Activated CD4-positive, CD25-positive, alpha-beta regulatory T cell (primary cell): ENCODE measurements at places on chromosomes 7 and 10.
A peak's percentile ranks its signal among the peaks of the same experiment; 100 is the strongest.

- no peak for DNase-seq
These were observed 901 bp upstream of the CCNY start for GRCh38 chr10:35335133-35336083.

DNA sequence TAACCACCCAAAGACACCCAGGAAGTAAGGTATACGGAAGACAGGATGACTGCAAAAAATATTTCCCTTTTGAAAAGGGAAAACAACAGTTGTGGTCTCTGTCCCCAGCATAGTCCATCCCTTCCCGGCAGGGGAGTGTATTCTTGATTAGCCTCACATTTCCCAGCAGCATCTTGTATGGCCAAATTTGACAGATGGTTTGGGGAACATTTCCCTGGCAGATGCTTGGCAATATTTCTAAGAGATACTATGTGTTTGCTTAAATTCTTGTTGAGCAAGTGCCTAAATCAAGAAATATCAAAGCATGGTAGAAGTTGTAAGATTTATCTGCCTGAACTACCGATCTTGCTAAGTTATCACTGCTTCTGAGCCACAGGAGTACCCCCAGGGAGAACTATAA, 56.9 kb upstream of the TPK1 start:
- DNase-seq: no peak

- DNase-seq: no peak
These were observed at the start of gene PDE1C for GRCh38 chr7:32070406-32071360. TSS of gene PDE1C (minus strand) at chr7:32070407.

DNA sequence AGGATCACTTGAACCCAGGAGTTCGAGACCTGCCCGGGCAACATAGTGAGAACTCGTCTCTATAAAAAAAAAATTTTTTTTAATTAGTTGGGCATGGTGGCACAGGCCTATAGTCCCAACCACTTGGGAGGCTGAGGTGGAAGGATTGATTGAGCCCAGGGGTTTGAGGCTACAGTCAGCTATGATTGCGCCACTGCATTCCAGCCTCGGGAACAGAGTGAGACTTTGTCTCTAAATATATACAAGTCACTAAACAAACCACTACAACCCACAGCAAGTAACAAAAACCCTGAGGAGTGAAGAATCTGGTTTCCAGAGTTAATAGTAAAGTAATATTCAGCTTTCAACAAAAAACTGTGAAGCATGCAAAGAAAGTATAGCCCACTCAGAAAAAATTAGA, 32.7 kb upstream of the HHEX start:
- no peak for DNase-seq

DNA sequence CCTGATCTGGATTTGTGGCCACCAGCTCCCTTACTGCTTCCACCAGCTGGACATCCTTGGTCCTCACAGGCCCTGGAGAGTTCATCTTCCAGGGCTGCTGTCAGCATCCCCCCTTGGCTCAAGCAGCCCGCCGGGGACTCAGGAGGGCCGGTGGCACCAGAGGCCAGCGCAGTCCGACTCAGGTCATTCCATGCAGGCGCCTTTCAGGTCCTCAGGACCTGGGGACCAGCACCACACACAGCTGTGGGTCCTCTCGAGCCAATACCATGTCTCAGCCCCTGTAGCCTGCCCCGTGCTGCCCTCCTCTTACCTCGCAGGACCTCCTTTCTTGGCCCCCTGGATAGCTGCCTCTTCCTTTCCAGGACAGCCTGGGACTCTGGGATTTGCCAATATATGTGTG, 145.5 kb downstream of the BMS1 start:
- no peak for DNase-seq

DNA sequence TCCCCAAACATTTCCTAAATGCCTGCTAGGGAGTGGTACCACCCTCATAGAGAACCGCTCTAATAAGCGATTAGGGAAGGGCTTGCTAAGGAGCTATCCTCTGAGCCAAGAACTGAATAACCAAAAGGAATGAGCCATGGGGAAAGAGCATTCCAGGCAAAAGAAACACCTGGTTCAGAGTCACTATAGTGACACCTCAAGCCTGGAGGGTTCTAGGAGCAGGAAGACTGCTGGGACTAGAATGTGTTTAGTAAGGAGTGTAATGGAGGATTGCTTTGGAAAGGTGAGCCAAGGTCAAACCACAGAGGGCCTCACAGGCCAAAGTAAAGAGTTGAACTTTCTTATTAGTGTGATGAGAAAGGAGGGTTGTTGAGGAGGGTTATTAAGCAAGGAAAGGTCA, 38.7 kb upstream of the NRBF2 start:
- DNase-seq: no peak

DNA sequence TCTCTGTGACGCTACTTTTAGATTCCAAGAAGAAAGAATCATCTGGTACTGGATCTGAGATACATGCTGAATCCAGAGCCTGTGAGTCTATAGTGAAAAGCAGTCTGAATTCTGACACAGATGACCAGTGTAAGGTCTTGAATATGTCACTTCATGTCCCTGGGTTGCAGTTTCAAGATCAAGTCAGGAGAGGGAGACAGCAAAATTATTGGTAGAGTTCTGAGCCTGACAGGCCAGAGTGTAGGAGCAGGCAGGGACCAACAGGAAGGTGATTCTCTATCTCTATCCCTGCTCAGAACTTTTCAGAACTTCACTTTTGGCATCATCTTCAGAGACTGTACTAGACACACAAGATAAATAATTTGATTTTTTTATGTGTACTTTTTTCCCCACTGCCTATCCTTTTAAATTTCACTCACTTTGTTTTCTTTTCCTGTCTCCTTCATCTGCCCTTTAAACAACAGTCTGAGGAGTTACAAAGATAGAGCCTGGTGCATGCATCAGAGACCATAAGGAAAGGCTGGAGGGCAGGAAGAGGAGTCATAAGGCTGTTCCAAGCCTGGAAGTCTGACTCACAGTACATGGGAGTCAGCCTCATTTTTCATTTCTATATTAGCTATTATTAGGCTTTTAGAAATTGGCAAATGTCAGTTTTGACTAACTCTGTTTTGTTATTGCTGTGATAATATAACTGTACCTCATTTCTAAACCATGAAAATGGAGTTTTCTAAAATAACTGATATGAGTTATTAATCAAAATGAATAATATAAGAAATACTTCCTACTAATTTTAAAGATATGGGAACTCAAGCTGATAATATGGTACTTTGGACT, 120.2 kb upstream of the TMEM229A start:
- no peak for DNase-seq

DNA sequence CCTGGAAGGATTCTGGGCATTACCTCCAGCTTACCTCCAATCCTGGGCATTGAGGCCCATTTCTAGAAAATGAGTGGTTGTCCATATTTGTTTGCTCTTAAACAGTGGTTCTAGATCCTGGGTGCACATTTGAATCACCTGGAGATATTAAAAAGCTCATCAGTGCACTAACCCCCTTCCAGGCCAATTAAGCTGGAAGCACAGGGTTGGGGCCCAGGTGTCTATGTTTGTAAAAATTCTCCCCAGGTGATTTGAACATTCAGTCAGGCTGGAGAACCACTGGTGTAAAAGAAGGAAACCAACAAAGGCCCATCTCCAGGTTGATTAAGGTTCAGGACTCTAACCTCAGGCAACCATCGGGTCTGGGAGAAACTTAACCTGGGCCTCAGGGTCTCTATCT, 102.6 kb upstream of the NANOS1 start:
- no peak for DNase-seq

DNA sequence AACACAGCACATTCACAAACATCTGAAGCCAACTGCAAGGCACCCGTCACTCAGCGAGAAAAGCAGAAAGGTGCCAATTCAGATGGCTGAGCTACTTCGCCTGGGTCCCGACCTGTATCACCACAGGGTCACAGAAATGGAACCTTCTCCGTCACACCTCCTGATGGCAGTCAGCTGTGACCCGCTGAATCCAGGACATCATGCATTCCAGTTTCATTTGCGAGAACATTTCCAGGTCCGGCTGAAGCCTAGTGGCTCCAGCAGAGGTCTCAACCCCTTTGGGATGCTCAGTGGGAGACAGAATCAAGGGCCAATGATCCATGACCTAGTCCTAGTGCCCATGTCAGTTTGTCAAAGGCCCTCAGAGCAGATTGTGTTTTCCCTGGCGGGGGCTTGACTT, 193.6 kb upstream of the KLF14 start:
- no peak for DNase-seq

GRCh38 chr7:102260856-102261255, 25.8 kb upstream of the SH2B2 start:
- DNase-seq: no peak

DNA sequence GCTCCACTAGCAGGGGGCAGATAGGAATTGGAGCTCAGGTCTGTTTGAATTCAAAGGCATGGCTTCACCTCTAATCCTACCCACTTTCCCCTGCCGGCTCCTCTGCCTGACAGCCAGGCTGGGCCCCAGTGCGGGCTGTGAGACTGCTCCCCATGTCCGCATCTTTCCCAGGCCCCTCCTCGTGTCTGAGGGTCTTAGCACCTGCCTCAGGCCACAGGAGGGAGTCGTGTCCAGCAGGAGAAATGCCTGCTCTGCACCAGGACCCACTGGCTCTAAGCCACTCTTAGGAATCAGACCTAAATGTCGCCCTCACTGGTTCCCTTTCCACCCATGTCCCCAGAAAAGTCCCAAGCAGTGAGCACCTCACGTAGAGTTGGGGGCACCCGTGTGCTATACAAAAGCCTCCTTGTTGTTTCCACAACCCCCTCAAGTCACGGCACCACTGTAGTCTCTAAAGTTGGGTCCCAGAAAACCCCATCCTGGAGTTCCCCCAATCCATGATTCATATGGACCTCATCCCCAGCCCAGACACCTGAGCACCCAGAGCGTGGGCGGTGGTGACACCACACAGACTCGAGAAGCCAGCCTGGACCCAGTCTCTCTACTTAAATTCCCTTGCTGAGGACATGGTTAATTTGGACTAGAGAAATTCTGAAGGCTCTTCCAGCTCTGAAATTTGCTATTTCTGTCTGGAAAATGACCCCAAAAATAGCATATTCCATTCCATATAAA, 466.4 kb upstream of the ZMIZ1 start:
- no peak for DNase-seq

GRCh38 chr7:137485818-137486217, 142.3 kb upstream of the PTN start:
- DNase-seq: no peak

- peak; percentile 13 for DNase-seq
These were observed 83.8 kb upstream of the GPR26 start for GRCh38 chr10:123582084-123582989.

GRCh38 chr7:37483627-37484026, 35.0 kb upstream of the ELMO1 start:
- no peak for DNase-seq

- DNase-seq: no peak
These were observed 503.8 kb downstream of the TCERG1L start for GRCh38 chr10:130807721-130808120.

DNA sequence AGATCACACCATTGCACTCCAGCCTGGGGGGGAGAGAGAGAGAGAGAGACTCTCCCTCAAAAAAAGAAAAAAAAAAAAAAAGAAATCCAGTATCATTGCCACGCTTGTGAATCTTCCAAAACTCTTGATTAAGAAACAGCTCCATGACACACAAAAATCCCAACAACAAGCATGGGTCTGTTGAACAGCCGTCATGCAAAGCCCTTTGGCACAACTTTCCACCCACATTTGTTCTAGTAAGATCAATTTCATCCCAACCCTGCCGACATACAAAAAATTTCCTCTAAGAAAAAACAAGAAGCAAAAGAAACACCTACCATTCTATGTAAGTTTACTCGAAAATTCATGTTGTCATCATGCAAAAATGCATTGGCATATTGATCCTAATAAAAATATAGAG, 62.8 kb downstream of the ARMH3 start:
- no peak for DNase-seq

GRCh38 chr7:158289761-158290523, 297.7 kb downstream of the PTPRN2 start:
- no peak for DNase-seq

DNA sequence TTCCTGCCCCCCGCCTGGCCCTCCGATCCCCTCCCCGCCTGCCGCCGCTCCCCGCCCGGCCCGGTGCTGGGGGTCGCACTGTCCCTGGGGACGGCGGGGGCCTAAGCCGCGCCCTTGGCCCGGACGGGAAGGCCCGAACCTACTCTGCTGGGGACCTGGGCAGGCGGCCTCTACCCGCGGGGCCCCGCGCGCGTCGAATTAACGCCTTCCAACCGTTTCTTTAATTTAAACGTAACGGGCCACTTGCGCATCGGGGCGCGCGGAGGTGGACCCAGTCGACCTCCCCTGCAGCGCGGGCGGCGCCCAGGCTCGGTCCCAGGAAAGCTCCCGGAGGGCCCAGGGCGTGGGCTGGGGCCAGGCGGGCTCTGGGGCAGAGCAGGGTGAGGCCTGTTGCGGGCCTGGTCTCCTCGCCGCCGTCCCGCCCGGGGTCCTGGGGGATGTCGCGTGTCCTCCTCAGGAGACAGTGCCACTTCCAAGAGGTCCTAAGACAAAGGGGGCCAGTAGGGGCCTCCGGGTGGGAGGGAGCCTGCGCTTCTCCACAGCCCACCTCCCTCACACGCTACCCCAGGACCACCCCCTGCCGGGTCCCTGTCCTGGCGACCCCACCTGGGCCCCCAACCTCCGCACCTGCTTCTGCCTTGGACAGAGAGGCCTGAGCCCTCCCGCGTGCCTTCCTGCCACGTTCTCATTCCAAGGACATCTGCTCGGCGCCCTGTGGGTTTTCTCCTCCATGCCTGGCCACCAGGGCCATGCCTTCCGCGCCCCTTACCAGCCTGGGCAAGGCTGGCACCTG, 658 bp upstream of the PTPRN2 start:
- DNase-seq: no peak

DNA sequence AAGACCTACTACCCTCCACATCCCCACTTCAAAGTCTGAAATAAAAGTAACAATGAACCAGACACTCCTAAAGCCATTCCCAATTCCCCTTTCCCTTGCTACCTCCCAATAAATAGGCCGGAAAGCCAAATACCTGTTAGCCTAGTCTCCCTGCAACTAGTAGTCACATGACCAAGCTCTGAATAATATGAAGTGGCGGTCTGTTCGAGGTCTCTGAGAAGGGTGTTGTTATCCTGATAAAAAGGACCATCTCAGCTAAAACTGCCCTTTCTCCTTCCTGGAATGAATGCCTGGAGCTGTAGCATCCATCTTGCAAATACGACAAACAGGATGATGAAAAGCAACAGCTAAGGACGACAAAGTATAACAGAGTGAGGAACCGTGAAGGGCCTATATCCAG, 6.0 kb downstream of the KIF5B start:
- no peak for DNase-seq

- DNase-seq: no peak
These were observed 22.5 kb downstream of the DRGX start for GRCh38 chr10:49373361-49373760.

GRCh38 chr10:100996678-100997359, 2.8 kb upstream of the LZTS2 start:
- DNase-seq: no peak

- no peak for DNase-seq
These were observed 631 bp downstream of the RTKN2 start for GRCh38 chr10:62268027-62268398.

DNA sequence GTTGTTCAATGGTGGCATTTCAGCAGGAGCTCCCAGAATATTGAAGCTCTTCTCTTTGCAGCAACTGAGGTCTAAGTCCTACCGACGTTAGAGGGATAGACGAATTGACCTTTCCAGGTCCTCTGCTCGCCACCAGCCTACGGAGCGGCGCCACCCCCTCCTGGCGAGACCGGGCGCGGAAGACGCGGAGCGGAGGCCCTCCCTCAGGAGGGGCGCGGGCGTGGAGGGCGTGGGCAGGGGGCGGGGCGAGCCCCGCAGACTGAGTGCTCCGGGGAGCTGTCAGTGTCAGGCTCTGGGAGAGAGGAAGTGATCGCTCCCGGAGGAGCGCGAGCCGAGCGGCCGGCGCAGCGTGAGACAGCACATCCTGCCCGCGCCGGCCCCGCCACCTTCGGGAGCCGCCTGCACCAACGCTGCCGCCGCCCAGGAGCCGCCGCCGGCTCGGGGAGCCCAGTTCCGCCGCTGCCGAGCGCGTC, at the start of gene DYNC1I1:
DYNC1I1 (plus strand) TSS at position 257 of the 473 bp plus-strand sequence. CDS start 32,176 bp downstream, outside the sequence.
- DNase-seq: no peak
